Esophagus mucosa (tissue), 1 donor: ENCODE measurements at places on chromosomes 6 and 20.

DNA sequence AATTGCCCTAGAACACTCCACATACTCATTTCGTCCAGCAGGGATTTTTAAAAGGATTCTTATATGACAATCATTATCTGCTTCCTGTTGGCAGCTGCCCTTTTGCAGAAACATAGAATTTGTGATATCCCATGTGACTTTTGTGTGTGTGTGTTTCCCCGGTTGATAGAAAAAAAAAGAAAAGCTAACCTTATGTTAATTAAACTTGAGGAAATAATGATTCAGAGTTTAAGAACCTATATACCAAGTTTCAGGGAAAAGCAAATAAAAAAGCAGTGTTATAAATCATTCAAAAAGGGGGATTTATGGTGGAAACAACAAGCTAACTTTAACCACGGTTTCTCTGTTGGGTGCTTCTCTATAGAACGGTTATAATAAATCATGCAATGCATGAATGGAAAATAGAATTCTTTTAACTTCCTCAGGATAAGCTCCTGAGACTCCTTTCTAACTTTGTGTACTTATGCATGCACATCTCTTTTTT, 826.9 kb upstream of the EYS start:
- ATAC-seq: no peak

DNA sequence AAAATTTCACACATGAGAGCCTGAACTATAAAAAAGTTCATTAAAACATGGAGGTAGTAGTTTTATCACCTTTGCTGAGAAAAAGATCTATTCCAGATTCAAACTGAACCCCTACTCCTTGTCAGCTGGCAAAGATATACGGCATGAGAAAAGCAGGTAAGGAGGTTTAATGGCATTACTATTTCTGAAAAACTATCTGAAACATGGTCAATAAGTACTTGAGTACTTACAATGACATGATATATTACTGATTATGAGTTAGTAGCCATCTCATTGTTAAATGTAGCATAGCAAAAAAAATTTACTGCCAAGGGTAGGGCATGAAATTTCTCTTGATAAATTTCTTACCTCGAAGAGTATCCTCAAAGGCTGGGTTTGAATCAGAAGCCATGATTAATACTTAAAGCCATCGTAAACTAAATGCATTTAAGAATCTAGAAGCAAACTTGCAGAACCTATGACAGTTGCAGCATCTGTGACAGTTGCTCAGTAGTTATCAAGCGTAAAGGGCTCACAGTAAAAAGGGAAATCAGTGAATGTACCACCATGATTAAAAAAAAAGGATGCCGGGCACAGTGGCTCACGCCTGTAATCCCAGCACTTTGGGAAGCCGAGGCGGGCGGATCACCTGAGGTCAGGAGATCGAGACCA, 8.7 kb downstream of the SLC17A5 start:
- ATAC-seq: no peak

DNA sequence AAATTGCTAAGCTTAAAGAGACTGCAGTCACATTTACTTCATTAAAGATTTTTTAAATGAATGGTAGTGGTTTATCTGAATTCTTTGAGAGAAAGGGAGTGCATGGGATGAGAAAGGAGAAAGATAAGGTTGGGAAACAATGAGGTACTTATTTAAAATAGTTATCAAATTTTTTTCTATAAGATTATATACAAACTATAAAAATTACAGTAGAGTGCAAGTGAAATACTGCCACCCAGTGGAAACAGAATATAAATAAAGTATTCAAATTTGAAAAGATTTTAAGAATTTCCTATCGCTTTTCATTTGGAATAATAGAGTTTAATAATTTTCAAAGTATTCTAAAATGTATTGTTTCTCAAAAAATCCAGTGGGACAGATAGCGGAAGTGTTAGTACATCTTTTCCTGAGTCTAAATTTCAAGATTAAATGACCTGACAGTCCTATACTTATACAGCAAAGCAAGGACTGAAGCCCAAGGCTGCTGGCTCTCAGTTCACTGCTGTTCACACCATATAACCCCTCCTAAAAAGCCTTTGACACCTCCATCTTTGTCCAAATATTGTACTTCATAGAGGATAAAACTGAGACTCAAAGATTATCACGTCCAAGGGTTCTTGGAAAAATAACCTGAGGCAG, 31.1 kb downstream of the EPM2A start:
- no peak for ATAC-seq

DNA sequence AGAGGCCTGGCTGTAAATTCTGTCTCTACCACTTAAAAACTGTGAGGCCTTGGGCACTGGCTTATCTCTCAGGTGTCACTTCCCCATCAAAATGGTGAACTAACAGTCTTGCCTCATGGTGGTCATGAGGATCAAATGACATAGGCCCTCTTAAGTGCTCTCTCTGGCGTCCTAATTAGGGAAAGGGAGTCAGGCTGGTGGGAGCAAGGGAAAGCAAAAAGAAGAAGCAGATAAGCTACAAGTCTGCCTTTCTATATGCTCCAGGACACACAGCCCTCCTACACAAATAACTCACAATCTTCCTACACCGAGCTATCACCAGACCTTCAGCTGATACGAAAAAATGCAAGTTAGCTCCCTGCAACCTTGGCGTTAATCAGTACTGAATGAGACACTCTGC, 19.5 kb upstream of the SLC22A16 start:
- ATAC-seq: no peak

GRCh38 chr6:51934098-51934497, 153.3 kb downstream of the PKHD1 start:
- no peak for ATAC-seq

DNA sequence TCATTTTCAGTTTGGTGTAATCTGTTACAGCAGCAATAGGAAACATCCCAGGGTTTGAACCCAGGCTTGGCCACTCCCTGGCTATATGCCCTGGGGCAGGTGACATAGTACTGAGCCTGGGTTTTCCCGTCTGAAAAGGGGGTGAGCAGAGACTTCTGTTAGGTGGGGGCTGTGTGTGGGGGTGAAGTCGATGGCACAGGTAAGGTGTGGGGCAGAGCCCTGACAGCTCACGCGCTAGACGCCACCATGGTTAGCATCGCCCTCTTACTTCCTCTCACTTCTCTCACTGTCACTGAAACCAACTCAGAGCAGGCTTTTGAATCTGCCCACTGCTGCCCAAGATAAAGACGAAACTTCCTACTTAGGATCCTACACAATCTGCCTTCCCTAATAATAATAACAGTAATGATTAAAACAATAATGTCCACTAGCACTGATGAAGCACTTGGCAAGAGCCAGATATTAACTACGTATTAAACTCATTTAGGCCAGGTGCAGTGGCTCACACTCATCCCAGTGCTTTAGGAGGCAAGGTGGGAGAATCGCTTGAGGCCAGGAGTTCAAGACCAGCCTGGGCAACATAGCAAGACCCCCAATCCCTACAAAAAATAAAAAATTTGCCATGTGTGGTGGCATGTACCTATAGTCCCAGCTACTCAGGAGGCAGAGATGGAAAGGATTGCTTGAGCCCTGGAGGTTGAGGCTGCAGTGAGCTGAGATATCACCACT, 117.9 kb upstream of the PTPN1 start:
- peak; percentile 34 for ATAC-seq
